ENCODE measurements at places on chromosomes 2 and 18.

- DNase-seq: no peak
Measured at GRCh38 chr2:134405611-134406081, 151.8 kb downstream of the MGAT5 start.

- no peak for DNase-seq
Measured at GRCh38 chr2:2868085-2868484, 509.5 kb downstream of the EIPR1 start.

DNA sequence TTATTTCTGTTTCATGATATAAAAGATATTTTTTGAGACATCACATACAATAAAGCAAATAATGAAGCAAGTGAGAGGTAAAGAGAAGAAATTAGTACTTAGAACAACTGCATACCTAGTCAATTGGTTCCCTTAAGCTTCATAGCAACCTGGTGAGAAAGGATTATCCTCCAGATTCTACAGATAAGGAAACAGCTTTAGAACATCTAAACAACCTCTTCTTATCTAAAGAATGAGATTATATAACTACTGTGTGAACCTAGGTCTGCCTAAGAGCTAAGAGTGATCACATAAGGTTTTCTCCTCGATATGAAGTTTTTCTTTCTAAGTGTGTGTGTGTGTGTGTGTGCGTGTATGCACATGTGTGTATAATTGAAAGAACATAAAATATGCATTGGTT is 265.1 kb downstream of the NOL4 start:
- no peak for DNase-seq

GRCh38 chr2:153912798-153913396 is 41.2 kb downstream of the GALNT13 start:
- DNase-seq: no peak

DNA sequence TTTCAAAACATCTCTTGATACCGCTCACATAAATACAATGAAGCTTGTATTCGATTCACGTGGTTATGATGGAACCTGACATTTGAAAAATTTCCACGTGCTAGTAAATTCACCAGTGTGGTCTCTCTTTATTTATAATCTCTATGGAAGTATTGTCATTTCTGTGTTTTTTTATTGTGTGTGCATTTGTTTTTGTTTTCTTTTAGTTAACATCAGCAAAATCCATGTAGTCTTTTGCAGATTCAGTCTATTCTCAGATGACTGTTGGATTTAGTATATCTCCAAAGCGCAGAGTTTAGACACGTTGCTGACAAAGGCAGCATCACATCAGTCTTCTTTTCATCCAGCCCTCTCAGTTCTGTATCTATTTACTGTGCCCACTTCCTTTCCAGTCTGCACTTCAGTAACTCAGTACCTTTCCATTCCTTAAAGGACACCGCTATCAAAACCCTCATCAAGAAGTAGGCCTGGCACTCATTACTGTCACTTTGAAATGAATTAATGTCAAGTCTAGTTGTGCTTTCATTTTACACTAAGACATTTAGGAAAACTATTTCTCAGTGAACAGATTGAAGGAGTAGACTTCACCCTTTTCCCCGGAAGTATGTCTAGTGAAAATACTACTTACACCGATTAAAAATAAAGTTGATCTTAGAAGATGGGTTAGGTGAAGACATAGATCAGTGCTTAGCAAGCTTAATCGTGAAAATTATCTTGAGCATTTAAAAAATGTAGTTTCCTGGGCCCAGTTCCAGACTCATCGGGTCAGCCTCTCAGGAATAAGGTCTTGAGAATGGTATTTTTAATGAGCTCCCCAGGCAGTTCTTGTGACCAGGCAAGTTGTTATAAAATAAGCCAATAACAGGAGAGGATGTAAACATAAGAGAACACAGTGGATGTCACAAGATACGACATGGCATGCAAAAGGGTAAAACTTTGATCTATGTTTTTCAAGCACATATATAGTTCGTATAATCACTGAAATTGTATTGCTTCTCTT is 506.8 kb upstream of the ZEB2 start:
- no peak for DNase-seq

DNA sequence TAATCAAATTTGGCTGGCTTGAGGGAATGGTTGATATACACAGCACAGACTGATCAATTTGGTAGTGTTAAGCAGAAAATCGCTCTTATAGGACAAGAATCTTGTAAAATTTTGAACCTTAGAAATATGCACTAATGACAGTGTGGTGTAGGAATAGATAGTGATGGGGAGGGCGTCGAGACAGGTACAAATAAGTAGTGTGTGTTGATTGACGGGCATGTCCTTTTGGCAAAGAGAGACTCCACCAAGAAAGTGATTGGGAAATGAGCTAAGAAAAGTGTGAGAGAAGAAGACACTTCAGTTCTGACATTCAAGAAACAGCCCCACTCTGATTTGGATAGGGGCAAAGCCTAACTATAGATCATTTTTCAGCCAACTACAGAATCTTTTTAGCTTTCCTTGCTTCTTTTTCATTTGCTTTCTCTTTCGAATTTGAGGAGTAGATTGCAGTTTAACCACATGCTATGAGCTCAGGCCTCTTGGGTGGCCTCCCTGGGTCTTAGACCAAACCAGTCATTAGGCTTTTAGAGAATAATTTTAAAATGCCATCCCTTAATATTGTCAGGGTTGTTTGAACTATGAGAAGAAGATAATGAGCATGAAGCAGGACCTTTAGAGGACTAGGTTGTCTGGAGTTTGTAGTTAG is 127.1 kb downstream of the CERS6 start:
- no peak for DNase-seq

- DNase-seq: no peak
Measured at GRCh38 chr2:45237850-45238542, 228.7 kb upstream of the SIX2 start.

DNA sequence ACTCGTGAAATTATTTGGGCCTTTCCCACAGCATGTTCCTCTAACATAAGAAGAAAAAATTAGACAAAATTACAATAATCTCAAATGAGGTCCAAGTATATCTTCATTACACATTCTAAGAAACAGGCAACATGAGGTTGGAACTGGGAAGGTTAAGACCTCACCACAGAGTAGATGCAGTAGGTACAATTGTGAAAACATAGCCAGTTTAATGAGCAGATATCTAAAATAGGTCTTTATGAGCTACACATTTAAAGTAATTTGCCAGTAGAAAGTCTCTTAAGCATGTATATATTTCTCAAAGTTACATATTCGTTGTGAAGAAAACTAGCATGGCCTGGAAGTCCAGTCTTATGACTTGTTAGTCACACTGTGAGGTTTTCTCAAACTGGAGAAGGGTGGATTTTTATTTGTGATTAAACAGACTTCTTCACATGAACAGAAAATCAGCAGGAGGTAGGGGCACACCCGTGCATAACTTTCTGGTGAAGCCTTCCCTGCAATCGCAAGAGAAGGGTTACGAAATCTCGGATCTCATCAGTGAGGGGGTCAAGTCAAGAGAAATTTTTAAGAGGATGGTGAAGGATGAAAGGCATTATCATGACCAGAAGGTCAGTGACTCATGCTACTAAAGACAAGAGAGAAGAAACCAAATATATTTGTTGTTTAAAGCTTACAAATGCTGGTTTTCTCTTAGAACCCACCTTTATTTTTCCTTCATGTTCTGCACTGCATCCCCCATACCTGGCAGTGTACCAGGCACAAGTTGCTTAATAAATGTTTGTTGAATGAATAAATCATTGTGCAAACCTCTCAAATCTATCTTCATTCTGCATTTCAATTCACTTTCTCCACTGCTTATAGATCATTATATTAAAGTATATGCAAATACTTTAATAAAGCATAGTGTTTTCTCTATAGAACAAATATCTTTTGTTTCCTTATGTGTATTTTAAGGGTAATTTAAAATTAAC is 5.1 kb upstream of the RAB27B start:
- no peak for DNase-seq

- no peak for DNase-seq
Measured at GRCh38 chr18:36176711-36177110, 10.6 kb upstream of the MOCOS start.

DNA sequence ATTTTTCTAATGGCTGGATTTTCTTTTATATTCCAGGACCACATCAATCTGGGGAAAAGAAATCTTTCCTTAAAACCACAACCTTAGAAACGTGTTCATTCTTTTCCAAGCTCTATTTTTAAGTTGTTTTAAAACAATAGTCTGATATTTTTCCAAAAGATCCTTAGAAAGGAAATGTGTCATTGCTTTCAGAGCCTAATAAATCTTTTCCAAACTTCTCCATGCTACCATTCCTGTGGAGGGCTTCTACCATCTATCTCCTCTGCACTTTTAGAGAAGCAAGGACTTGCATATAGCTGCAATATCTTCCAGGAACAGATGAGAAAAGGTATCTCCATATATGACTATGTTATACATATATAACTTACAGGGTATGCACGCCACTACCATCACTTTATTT is 21.2 kb downstream of the WDFY1 start:
- DNase-seq: no peak

DNA sequence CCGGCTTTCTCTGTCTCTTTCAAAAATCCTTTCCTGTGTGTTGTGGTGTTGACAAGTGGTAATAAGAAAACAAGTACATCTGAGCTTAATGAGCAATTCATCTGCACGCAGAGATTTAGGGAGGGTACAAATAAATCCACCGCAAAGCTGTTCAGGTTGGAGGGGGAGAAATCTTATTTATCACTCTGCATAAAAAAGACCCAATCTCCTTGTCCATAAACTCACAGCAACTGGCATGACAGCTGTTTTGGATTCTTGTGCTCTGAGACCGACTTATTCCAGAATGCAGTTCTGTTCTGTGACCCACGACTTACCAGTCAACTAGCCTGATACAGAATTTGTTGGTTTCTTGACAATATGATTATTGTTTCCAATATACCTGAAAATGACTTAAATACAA is 380.1 kb downstream of the SOX11 start:
- no peak for DNase-seq

Measured in stimulated activated CD4-positive, alpha-beta T cell treated with anti-CD3 and anti-CD28 coated beads, TNF-alpha, amount 100 ng/mL, for 1 hour (primary cell).